Stimulated activated CD4-positive, alpha-beta T cell treated with anti-CD3 and anti-CD28 coated beads, TNF-alpha, amount 100 ng/mL, for 1 hour (primary cell): ENCODE measurements at places on chromosomes 6 and 20.

DNA sequence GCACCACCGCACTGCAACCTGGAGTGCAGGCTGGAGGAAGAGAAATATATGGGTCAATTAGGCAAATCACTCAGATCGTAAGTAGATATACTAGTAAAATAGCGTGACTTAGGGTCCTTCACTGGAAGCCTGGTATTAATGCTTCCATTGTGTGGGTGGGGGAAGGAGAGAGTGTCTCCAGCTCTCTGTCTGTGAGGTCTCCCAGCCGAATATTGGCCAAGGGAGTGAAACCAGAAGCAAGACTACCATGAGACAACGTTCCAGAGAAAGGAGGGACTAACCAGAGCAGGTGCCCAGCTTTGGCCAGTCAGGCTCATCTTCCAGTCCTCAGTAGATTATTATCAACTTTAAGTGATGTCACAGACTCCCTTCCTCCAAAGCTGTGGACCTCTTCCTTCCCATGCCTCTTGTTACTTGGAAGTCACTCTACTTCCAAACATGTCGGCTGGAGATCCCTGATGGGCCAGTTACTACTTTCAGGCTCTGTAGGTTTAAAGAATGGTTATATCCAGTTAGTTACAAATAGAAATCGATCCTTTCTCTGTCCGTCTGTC lies 28.8 kb downstream of the MTHFD1L start:
- DNase-seq: no peak

DNA sequence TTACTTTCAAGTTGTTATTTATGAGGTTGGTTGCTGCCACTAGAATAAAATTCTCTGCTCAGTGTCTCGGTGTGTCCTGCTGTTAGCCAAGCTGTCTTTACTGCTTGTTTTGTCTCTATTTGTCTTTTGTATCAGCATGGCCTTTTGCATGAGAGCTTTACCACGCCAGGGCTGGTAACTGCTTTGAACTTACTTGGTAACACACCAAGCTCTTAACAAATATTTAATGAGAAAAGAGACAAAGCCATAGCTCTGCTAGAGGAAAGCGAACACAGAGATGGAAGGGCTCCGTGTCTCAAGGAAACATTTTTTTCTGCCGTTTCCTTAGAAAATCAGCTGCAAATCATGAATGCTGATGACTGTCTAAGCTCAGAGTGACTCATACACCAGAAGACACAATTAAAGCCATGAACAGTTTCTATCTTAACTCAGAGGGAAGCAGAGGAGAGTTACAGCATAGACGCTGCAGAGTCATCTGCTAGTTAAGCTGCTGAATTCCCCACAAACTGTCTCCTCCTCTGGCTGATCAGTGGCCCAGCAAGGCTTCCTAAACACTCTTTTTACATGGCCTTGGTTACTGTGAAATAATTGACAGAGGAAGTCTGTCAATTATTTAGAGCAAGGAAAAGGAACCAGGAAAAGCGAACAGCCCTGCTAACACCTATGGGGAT lies 44.8 kb downstream of the AGPAT4 start:
- DNase-seq: no peak

- no peak for DNase-seq
These were observed 833 bp downstream of the RAB5IF start for GRCh38 chr20:36606158-36607066.

DNA sequence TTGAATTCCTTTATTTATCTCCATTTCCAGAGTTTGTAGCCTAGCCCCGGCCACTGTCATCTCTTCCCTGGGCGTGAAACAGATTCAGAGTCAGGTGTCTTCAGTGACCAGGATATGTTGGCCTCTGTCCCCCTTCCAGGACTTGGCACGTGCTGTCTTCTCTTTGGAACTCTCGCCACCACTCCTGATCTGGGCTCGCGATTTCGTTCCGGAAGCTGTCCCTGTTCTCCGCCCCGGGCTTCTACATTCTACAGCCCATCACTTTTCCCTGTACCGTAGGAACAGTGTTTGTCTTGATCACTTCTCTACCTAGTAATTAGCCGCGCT lies 739 bp downstream of the GSS start:
- no peak for DNase-seq

- no peak for DNase-seq
These were observed 103.5 kb downstream of the RFPL4B start for GRCh38 chr6:112450663-112451062.

DNA sequence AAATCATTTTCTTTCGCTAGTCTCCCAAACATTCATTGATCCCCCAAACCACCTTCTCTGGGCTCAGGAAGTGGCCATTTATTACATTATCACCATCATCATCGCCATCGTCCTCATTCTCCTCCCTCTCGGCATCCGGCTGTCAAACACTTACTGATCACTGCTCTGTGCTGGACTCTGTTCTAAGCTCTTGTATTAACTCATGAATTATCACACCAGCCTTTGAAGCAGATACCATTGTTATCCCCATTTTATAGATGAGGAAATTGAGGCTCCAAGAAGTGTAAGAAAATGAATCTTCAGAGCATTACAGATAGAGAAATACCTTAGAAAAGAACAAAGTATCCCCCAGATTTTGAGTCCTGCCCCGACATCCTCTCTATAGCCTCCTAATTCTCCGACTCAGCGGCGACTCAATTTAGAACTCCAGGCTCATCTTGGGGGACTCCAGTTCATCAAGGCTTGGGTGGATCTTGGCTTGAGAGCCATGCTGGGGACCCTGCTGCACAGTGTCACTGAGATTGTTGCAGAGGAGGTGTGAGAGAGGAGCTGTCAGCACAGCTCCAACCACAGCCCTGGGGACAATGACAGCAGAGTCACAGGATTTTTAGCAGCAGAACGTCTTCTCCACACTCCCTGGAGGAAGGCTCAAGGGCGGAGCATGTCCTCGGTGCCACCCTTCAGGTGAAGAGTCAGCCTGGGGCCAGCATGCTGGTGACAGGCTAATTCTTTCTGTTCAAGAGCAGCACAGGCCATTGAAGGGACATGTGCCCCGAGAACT lies 6.6 kb upstream of the EEF1E1 start:
- no peak for DNase-seq

DNA sequence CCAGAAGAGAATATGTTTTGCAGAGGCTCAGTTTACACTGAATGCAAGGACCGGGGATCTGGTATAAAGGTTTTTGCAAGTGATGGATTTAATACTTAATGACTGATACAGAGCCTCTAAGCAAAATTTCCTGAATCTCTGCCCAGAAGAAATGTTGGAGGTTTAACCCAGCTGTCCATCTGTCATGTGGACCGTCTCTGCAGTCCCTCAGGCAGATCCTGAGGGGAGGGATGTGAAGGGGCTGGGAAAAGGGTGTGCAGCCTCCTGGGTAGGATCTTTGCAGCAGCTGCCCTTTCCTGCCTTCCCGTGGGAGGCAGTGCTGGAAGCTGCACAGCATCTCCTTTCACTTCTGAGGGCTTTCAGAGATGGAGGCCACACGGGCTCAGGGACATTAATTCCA lies 207.0 kb downstream of the SLC24A3 start:
- DNase-seq: no peak

DNA sequence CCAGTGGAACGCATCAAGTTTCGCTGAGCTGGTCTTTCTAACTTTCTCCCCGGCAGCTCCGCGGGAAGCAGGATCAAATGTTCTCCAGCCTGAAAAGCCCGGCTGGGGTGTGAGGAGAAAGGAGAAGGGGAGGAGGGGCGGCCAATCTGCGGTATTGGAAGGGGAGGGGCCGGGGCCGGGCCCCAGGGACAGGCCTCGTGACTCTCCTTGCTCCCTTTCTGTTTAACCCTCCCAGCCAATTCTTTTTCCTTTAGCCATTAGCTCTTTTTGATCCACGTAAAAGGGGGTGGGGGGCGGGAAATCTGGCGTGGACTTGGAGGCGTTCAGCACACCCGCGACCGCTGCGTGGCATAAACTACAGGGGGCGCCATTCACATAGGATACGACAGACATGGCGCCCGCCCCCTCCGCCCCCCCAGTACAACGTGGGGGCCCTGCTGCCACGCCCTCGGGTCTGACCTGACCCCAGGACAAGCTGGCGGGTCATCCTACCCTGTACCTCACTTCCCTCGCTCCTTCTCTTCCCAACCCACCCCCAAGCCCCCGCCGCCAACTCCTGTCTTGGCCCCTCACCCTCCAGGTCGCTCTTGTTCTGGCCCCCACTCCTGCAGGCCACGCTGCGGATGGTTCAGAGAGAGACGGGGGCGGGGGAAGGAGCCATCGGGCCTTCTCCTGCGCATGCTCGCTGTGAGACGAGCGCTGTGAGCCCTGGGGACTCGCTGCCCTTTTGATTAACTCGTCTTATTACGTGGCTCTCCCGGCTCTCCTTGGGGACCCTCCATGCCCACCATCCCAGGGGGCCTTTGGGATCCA lies 7.8 kb upstream of the MDGA1 start:
- DNase-seq: peak; percentile 57
